ENCODE measurements at places on chromosomes 5 and 9.

- no peak for DNase-seq
Observed at GRCh38 chr9:99489060-99489413, 267.0 kb downstream of the SEC61B start.

DNA sequence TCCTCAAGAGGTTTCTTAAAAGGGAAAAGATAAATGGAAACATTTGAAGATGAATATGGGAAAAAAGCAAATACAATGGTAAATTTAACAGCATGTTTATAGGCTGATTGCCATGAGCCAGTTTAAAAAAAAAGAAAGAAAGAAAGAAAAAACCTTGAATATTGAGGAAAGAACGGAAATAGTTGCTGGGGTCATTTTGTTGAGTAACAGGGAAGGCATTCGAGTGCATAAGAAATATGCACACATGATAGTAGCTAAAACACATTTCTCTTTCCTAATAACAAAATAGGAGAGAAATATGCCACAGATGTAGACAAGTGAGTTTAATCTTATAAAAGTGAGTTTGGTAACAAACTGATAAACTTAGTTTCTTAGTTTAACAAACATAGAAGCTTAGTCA, 864.6 kb upstream of the ACO1 start:
- no peak for DNase-seq

DNA sequence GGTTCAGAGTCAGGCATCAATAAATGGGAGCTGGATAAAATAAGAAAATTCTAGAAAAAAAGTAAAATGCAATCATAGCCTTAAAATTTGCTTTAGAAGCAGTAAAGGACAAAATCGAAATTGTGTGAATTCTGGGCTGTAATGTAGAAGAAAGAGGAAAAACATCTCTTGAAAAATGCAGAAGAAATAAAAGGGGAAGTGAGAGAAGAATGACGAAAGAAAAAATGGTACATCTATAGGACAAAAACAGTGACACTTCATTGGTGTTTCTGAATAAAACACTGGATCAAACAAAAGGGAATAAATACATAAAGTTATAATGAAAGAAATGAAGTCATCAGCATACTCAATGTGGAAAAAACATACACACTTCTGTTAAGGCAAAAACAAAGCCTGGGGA, 642.3 kb downstream of the ACTL7B start:
- no peak for DNase-seq

DNA sequence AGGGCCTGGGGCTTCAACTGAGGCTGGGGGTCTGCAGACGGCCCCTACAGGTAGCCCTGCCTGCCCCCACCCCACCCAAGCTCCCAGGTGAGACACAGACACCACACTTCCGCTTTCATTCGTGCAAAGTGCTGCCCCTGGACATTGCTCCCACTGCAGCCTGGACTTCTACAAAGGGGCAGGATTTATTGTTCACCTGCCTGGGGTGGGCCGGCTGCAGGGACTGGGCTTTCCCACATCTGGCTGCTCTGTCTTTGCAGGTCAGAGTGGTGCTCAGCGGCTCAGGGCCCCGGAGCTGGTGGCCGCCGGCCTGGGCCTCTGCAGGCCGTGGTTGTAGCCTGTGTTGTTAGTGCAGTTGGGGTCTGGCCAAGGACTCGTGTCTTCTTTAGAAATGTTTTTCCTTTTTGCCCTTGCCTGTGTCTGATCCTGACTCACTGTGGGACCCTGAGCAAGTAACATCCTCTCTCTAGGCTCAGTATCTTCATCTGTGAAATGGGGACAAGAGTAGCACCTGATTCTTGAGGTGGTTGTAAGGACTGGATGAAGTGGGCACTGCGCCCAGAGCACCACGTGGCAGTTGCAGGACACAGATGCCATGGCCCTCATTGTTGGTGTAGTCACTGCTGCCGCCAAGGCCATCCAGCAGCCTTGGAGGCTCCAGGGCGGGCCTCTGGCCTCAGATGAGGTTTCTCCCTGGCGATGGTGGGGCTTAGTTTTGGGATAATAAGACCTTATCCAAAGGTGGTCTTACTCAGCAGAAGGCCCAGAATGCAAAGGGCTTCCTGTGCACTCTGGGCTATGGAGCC, 143.9 kb downstream of the CACNA1B start:
- no peak for DNase-seq

GRCh38 chr5:123285122-123286023, 137.8 kb downstream of the CEP120 start:
- no peak for DNase-seq

DNA sequence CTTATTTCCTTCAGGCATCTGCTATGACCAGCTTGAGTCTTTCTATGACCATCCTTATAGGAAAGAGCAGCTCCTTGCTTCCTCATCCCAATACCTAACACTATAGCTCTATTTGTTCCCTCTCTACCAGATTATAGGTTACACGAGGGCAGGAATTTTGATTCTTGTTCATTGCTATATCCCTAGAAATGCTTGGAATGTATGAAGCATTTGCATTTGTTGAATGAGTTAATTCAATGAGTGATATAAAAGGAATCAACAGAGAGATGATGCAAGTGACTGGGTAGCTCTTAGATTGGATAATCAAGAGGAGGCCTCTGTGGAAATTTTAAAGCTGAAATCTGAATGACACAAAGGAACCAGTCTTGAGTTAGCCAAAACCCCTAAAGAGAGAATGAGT, 13.9 kb downstream of the ZCCHC9 start:
- DNase-seq = no peak

GRCh38 chr9:134839455-134840125, 41.0 kb upstream of the FCN2 start:
- DNase-seq = no peak
